ENCODE measurements at places on chromosomes 5 and 9.

- DNase-seq: no peak
Measured at GRCh38 chr5:85320495-85320894, 935.8 kb upstream of the EDIL3 start.

GRCh38 chr5:126055348-126055729 is 367.9 kb upstream of the GRAMD2B start:
- DNase-seq: no peak

GRCh38 chr5:119341452-119342349 is 14.1 kb upstream of the TNFAIP8 start:
- no peak for DNase-seq

GRCh38 chr5:94240134-94240533 is 378.3 kb downstream of the KIAA0825 start:
- no peak for DNase-seq

GRCh38 chr5:61148515-61148914 is 13.8 kb downstream of the SMIM15 start:
- no peak for DNase-seq

Data from activated CD4-positive, CD25-positive, alpha-beta regulatory T cell (primary cell).